Suppressor macrophage treated with lipopolysaccharide for 1 hour (primary cell): ENCODE measurements at places on chromosomes 16 and 17.

GRCh38 chr16:78915811-78916345 is 684.7 kb downstream of the MAF start:
- DNase-seq = no peak

- no peak for DNase-seq
These were observed 13.8 kb upstream of the KRTAP9-2 start for GRCh38 chr17:41212524-41213169.

DNA sequence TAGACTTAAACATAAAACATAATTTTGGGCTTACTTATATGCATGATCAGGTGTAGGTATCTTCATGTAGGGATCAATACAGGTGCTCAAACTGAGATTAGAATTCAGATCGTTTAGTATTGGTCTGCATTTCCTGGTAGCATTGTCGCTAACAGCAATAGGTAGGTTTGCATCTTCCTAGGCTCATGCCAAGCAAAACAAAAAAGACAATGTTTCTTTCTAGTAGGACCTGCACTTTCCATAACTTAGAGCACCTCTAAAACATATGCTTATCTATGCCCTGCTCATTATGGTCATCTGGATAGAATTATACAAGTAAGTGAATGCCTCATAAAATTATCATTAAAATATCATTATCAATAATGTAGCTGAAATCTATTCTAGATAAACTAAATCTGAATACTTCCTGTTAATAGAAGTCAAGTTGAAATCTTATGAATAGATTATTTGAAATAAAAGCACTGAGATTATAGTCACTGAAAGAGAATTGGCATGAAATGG is 26.7 kb downstream of the PCTP start:
- DNase-seq = no peak

DNA sequence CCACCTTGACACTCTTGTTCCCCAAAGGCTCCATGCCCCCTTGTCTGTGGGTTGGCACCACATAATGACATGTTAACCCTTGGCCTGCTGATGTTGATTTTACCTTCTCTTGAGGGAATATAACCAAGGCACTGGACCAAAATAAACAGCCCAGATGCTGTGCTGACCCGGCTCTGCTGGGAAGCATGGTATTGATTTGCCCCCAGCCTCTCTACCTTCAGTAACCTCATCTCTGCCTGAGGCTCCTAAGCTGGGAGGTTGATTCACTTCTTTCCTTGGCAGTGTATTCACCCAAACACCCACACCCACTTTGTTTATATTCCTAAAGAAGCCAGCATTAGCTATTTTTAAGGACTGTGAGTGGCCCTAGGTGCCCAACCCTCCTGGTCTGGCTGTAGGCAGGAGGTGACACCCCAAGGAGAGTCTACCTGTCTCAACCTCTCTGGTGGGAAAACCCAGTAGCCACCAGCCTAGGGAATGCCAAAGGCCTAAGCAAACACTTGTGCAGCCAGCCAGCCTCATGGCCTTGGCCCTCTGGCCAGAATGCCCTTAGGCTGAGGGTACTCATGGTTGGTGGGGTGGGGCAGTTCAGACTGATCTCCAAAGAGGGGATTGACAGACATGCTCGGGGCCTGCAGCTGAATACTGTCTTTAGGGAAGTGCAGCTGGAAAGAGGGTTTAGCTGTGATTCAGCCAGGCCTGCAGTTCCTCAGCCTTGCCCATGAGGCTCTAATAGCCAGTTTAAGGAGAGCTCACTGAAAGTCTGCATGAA is 42.7 kb downstream of the GNAO1 start:
- DNase-seq = peak; percentile 33

- DNase-seq = no peak
These were observed 5.3 kb downstream of the GPRC5B start for GRCh38 chr16:19879241-19879792.

- no peak for DNase-seq
These were observed 250.5 kb upstream of the TNRC6C start for GRCh38 chr17:77708049-77708448.

DNA sequence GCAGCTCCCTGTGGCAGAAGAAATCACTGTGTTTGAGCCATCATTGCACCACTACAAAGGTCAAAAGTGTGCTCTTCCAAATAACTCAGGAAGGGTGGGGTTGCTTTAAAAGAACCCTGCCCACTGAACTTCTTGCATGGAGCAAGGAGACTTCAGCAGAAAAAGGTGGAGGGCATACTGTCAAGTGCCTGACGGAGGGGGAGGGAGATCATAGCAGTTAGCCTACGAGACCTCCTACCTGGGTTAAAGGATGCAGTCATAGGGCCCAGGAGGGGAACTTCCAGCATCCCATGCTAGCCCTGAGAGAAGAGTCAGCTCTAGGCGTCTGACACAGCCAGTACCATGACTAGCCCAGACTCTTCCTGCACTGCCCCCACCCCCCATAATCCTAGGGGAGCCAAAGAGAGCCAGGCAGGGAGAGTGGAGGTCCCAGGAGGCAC is 45.3 kb upstream of the MSI2 start:
- no peak for DNase-seq

GRCh38 chr17:56121191-56122051 is 31.9 kb upstream of the ANKFN1 start:
- DNase-seq = peak; percentile 9

- DNase-seq = no peak
These were observed 23.8 kb downstream of the LITAF start for GRCh38 chr16:11562941-11563340.

GRCh38 chr16:51071326-51071725 is 79.7 kb downstream of the SALL1 start:
- no peak for DNase-seq

DNA sequence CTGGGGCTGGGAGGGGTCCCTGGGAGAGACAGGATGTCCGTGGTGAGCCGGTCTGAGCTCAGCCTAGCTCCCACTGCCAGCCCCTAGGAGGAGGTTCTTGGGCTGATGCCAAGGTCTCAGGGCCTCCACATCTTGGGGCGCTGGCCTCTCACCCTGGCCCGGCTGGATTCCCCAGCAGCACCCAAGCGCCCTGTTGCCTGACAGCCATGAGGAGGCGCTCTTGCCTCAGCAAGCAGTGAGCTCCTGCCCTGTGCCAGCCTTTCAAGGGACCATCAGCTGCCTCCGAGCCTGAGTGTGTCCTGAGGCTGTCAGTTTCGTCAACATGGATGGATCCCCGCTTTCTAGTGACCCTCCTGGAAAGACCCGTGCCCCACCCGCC is 234.9 kb upstream of the CIBAR2 start:
- DNase-seq = peak; percentile 47

DNA sequence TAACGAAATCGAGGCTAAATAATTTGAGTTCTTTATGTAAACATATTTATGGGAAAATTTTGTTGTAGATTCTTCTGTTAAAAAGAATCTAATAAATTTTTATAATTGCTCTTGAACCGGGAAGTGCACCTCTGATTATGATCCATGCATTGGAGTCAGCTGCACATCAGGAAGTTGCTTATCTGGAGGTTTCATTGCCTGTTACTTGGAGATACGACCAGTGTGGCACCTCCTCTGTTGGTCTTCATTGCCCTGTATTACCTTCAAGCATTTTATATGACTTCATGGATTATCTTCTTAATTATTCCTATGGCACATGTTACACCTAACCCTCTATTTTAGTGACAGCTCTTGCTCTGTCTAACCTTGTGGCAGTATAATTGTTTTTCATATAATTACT is 312.6 kb upstream of the TBX2 start:
- DNase-seq = no peak

DNA sequence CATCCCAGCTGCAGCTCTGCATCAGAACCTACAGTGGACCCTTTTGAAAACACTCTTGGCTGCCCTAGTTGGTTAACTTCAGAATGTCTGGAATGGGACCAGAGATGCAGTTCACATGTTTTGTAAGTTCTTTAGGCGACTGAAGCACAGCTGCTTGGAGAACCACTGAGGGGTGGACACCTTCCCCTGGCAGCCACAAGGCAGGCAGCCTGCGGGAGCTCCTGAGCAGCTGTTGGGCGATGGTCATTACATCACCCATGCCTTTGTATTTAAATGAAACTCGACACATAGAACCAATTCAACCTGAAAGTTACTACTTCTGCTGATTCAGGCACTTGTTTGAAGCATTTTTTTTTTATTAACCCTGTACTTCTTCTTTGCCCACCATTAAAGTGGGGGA is 151.5 kb downstream of the LGALS9B start:
- no peak for DNase-seq

- DNase-seq = peak; percentile 16
These were observed 63.5 kb upstream of the USP7 start for GRCh38 chr16:9027070-9027799.

DNA sequence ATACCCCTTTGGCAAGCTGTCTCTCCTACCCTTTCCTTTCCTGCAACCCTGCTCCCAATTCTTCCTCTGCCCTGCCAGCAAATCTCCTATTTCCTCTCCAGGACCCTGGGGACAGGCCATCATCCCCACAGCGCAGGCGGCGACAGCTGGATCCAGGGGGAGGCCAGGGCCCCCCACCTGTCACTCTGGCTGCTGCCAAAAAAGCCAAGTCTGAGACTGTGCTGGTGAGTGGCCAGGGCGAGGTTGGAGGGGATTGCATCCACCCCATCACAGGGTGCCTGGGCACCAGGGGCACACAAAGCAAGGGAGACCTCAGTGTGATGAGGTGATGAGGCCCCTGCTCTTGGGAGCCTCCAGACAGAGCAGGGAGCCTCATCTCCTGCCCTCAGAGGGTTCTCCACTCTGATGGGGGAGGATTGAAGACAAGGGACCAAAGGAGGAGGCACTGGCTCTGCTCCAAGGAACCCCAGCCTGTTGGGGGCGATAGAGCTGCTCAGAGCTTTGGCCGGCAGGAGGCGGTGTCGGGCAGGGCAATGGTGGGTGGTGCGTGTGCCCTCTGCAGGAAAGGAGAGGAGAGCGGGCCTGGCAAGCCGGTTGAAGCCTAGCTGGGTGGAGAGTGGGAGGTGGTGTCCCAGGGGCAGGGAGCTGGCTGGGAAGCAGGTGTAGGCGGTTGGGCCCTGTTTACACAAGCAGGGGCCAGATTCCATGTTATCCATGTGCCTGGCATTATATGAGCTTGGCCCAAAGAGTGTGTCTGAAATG is 15.6 kb upstream of the PDK2 start:
- DNase-seq = peak; percentile 28

GRCh38 chr16:64865069-64865696 is 256.7 kb downstream of the CDH11 start:
- DNase-seq = no peak

DNA sequence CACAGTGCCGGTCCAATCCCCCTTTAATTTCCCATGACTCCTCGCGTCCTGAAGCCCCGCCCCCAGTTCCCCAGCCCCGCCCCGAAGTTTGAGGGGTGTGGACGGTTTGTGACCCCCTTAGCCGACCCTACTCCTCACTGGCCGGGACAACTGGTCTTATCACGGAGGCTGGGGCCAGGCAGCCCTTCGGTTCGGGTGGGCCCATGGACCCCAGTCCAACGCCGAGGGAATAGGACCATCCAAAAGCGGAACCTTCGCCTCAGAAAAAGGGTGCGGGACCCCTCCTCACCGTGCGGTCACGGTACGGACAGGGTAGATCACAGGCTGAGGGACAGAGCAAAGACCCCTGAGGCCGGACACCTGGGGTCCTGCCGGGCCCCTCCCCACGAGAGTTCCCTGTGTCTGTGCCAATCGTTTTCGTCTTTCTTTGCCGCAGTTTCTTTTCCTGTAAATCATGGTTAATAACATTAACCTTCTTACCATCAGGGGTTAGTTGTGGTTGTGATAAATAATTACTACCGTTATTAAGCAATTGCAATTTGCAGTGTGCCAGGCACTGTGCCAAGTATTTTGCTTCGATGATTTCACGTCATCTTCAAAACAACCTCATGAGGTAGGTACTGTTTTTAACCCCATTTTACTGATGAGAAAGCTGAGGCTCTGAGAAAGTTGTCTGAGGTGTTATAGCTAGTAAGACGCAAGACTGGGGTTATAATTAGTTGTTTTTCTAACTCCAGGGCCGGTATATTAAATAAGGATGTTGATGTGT is 543 bp downstream of the TMUB2 start:
- DNase-seq = peak; percentile 27

DNA sequence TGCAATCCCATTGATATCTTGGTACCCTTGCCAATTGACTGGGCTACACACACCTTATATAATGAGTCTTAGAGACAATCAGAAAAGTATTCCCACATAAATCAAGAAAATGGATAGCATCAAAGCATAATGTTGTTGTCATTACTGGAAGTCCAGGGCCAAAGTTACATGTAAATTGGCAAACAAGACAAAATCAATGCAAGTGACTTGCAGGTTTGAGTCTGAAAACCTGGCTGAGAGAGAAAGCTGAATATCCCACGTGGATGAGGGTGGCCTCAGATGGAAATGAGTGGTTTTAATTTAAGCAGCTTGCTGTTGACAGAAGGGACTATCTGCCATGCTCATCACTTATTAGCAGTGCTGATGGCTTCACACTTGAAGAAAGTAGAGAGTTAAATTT is 324.0 kb upstream of the MON1B start:
- DNase-seq = no peak

GRCh38 chr16:23293016-23293415 is 9.1 kb upstream of the SCNN1B start:
- no peak for DNase-seq

- no peak for DNase-seq
These were observed 16.7 kb downstream of the SBK1 start for GRCh38 chr16:28308794-28309584.

DNA sequence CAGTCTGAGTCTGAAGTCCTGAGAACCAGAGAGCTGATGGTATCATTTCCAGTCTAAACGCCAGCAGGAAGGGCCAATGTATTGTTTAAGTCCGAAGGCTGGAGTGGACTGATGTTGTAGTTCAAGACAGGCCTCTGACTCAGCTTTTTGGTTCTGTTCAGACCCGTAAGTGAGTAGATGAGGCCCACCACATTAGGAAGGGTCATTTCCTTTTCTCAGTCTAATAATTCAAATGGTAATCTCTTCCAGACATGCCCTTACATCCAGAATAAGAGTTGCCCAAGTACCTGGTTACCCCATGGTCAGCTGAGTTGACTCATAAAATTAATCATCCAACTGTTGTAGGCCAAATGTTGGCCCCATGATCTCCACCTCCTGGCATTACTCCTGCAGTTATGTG is 442.6 kb upstream of the HSBP1 start:
- DNase-seq = no peak

DNA sequence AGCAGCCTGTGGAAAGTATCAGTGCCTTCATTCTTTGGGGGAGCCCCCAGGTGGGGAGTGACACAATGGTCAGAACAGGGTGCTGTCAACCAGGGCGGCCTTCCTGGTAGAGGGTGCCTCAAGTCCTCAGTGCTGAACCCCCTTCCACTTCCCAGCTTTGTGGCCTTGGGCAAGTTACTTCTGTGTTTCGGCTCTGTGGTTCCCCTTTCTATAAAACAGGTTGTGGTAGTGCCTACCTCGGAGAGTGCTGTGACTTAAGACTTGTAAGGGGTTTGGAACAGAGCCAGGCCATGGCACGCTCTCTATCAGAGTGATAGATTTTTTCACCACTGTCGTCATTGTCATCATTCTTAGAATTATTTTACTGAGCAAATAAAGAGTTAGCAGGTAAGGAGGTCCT is 141.1 kb downstream of the CCDC182 start:
- DNase-seq = peak; percentile 78
